ENCODE measurements at places on chromosomes 4 and X.

DNA sequence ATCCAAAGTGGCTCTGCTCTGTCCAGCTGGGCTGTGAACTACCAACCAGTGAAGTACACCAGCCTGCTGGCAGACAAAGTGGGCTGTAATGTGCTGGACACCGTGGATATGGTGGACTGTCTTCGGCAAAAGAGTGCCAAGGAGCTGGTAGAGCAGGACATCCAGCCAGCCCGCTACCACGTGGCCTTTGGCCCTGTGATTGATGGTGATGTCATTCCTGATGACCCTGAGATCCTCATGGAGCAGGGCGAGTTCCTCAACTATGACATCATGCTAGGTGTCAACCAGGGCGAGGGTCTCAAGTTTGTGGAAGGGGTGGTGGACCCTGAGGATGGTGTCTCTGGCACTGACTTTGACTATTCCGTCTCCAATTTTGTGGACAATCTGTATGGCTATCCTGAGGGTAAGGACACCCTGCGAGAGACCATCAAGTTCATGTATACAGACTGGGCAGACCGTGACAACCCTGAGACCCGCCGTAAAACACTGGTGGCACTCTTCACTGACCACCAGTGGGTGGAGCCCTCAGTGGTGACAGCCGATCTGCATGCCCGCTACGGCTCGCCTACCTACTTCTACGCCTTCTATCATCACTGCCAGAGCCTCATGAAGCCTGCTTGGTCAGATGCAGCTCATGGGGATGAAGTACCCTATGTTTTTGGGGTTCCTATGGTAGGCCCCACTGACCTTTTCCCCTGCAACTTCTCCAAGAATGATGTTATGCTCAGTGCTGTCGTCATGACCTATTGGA is 22.6 kb downstream of the NLGN3 start:
- DNase-seq = no peak

DNA sequence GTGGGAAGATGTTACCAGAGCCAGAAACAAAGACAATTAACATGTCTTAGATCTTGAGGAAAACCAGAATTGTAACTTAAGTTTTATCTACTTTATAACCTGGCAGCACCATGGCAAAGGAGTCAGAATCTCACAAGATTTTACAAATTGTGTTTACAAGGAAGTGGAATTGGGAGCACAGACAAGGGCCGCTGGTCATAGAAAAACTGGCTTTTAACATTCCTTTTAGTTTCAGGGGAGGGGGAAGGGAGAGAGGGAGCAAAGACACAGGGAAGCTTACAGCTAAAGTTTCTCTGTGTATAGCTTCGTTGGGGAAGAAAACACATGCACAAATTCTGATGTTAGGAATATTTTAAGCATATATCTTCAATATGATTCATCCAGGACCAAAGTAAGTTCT is 10.3 kb upstream of the UGT2B11 start:
- DNase-seq = no peak

DNA sequence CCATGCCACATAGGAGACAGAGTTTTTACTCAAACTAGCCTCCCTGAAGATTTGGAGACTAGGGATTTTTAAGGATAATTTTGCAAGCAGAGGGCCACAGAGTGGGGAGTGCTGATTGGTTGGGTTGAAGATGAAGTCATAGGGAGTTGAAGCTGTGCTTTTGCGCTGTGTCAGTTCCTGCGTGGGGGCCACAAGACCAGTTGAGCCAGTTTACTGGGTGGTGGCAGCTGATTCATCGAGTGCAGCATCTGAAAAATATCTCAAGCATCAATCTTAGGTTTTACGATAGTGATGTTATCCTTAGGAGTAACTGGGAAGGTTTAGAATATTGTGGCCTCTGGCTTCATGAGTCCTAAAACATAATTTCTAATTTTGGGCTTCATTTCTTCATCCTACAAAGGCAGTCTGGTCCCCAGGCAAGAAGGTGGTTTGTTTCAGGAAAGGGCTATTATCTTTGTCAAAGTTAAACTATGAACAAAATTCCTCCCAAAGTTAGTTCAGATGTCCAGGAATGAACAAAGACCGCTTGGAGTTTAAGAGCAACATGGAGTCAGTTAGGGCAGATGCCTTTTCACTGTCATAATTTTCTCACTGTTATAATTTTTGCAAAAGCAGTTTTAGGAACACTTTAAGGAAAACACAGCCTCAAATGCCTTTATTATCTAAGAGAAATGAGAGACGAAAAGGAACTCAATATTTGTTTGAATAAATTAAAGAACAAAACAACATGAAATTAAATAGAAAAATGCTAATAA is 960.8 kb upstream of the PRKX start:
- no peak for DNase-seq

- no peak for DNase-seq
These were observed 2.4 kb downstream of the MGST2 start for GRCh38 chr4:139668036-139668435.

DNA sequence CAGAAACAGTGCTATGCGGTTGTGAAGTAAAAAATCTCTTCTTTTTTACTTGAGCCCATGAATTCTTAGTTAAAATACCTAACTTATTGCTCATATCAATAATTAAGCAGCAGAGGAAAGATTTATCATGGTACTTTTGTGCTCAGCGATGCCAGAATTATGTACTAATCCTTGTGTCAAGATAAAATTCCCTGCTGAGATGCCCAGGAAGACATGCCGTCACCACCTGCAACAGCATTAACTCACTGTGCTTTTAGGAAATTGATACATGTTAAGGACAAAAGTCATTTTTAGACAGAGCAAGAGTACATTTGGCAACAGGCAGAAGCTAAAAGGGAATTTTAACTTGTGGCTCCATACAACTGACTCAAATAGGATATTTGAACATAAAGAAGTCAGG is 138.9 kb downstream of the NPNT start:
- no peak for DNase-seq

DNA sequence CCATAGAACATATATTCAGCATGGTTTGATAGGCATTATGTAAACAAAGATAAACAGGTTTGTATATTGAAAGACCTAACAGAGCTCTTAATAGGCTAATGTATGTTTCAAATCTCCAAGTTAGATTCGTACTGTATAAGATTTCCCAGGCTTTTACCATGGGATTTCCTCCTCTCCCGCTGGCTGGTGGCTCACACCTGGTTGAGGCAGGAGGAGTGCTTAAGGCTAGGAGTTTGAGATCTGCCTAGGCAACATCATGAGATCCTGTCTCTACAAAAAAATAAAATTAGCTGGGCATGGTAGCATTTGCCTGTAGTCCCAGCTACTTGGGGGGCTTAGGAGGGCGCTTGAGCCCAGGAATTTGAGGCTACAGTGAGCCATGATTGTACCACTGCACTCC is 5.4 kb downstream of the CPE start:
- DNase-seq = no peak

DNA sequence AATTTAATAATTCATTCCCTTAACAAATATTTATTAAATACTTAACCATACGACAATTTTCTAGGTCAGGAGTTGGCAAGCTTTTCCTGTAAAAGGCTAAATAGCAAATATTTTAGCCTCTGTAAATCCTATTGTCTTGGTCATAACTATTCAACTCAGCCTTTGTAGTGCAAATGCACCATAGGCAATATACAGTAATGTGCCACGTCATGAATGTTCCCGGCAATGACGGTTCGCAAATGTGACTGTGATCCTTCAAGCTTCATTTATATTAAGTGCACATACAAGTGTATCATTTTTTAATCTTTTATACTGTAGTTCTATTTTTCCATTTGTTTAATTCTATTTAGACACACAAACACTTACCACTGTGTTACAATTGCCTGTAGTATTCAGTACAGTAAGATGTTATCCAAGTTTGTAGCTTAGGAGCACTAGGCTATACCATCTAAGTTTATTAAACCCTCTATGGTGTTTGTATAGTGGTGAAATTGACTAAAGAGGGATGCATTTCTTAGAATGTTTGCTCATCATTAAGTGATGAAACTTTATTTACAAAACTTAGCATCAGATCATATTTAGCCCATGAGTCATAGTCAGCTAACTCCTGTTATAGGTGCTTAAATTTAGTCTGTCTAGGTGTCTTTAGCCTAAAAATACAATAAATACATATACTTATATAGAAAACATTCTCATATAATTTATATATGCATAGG is 553.6 kb downstream of the STPG2 start:
- no peak for DNase-seq

DNA sequence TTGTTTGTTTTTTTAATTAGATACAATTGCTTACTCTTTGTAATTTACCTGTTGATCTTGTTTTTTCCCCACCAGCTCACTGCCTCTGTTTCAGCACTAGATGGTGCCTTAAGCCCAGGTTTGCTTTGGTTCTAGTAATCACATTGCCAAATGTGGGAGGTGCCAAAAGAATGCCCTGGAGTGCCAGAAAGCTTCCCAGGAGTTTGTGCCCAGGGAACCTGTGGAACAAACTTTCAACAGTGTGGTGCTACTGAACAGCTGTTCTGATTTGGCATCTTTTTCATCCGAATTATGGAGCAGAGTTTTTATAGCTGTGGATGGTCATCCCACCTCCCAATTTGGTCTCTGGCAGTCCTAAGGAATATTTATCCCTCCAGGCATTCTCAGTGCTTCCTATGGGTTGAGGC is 1000.7 kb downstream of the STIM2 start:
- DNase-seq = no peak

DNA sequence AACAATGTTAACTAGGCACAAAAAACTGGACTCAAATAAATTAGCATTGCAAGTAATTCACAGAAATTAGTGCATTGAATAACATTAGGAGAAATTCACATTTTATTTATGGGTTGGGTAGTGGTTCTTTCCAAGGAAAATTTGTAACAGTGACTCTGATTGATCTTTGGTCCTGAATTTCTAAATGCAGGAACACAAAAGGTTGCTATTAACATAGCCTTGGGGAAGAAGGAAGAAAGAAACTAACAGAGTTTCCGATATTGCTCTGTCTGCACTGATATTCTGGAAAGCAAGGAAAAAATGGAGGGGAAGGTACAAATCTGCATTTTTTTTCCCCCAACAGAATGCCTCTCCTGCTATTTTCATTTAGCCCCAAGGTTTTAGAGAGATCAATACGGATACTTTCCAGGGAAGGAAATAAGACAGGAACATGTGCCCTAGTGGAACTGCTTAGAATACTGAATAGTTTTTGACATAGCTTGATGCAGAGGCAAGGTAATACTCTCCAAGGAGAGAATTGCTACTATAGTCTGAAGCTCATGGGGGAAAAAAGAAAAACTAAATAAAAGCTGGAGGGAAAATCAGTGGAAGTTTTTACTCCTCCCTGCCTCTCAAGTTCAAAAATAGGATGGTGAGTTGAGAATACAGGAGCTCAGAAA is 490.1 kb downstream of the RAPGEF2 start:
- DNase-seq = no peak

GRCh38 chr4:1400831-1401408 is 5.3 kb downstream of the NKX1-1 start:
- no peak for DNase-seq

DNA sequence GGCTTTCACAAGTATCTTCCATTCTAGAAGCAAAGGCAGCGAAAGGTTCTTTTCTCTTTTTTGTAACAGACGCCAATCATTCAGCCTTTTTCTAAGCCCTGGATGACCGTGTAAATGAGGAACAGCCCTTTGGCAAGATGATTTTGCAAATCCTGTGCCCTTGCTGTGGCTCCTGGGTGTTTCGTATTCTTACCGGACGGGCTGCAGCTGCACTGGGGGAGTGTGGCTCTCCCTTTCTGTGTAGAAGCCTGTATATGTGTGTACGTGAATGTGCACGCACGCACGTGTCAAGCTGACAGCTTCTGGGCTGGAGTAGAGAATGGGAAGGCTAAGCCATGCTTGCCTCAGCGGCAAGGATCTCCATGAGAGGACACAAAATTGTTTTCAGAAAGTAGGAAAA is 8.2 kb downstream of the GRPEL1 start:
- DNase-seq = no peak

- DNase-seq = no peak
These were observed 1.5 kb upstream of the SLC16A2 start for GRCh38 chrX:74419864-74420195.

DNA sequence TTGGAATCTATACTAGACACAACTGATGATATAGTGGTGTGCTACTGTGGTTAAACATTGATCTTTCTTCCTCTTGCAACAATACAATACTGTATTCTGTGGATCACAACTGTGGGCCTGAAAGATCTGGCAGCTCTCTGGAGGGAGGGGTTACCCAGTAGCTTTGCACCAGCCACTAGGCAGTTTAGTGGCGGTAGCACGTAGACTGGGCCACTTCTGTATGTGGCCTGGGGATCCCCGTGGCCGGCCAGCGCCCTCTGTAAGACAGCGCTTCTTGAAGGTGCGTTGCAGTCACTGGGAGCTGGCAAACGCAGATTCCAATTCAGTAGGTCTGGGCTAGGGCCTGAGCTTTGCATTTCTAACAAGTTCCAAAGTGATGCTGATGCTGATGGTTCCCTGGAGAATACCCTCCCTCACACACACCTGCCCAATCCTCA is 168.6 kb downstream of the MGST2 start:
- DNase-seq = no peak

DNA sequence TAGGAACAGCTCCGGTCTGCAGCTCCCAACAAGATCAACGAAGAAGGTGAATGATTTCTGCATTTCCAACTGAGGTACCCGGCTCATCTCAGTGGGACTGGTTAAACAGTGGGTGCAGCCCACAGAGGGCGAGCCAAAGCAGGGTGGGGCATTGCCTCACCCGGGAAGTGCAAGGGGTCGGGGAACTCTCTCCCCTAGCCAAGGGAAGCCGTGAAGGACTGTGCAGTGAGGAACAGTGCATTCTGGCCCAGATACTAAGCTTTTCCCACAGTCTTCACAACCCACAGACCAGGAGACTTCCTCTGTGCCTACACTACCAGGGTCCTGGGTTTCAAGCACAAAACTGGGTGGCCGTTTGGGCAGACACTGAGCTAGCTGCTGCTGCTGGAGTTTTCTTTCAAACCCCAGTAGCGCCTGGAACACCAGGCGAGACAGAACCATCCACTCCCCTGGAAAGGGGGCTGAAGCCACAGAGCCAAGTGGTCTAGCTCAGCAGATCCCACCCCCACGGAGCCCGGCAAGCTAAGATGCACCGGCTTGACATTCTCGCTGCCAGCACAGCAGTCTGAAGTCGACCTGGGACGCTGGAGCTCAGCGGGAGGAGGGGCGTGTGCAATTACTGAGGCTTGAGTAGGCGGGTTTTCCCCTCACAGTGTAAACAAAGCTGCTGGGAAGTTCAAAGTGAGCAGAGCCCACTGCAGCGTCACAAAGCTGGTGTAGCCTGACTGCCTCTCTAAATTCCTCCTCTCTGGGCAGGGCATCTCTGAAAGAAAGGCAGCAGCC is 84.6 kb downstream of the THOC2 start:
- no peak for DNase-seq

Measured in stimulated activated CD4-positive, alpha-beta T cell treated with anti-CD3 and anti-CD28 coated beads, Interleukin-1b, Interleukin-23, amount 100 ng/mL, for 1 hour (primary cell).